Pulmonary artery endothelial cell (primary cell): ENCODE measurements at places on chromosomes 11 and 22.

DNA sequence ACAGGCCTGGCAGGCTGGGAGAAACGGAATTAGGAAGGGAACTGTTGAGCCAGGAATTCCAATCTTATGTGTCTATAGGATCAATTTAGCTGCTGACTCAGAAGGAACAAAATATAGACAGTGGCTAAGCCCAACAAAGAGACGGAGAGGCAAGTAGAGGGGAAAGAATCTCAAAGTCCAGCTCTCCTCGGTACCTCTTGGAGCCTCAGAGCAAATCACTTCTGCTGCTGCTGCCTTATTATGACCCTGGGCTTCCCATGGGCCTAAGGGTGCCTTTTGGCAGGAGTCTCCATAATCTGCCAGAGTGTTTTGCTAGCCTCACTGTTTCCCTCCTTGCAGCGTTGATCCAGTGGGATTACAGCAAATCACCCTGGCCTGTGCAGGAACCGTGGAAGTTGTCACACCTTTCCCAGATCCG is 31.7 kb downstream of the PAX6 start:
- no peak for DNase-seq

GRCh38 chr11:74744277-74744676 is 4.4 kb upstream of the RNF169 start:
- DNase-seq: no peak

DNA sequence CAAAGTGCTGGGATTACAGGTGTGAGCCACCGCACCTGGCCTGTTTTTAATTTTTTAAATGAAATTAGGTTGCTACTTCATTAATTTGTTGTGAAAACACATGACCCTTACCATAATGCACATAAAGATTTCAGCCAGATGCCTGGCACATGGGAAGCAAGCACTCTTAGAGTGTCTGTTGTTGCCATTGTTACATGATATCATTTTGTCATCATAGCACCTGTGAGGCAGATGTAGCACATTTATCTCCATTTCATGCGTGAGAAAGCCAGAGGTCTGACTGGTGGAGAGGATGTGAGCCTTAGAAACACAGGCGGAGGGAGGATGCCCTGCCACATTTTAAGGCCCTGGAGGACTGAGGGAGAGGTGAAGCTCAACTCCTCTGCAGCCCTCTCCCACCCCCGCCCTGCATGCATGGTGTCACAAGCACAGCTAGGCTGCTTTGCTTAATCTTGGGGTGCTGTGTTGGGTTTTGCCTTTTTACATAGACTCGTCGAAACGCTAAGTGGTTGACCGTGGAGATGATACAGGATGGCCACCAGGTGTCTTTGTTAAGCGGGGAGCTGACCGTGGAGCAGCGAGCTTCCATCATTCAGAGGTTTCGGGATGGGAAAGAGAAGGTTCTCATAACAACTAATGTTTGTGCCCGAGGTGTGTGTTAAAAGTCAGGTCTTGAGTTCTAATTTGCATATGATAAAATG is 14.0 kb downstream of the DDX25 start:
- no peak for DNase-seq

DNA sequence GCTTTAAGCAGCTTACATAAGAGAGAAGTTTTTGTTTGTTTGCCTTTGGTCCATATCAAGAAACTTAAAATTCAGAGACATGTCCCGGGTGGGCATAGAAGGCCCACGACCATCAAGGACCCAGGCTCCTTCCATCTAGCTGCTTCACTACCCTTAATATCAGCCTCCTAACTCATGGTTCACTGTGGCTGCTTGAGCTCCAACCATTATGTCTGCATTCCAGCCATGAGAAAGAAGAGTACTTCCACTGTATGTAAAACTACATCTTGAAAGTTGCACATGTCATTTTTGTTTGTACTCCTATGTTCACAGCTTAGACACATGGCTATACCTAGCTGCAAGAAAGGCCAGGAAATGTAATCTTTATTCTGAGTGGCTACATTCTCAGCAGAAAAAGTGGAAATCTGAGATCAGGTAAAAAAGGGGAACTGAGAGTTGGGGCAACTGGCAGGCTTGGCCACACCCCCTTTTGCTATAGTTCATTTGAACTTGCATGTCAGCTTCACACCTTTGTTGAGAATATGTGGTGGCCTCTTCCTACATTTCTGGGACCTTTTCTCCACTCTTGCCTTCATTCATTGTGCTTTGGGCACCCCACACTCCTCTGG is 81.3 kb upstream of the TP53I11 start:
- no peak for DNase-seq

GRCh38 chr22:50529897-50530579 is at the start of gene TYMP:
Gene TYMP (minus strand): TSS chr22:50530012. CDS start chr22:50529709, 303 bp downstream.
- DNase-seq: no peak

- no peak for DNase-seq
Measured at GRCh38 chr11:35918716-35919115, 25.1 kb upstream of the LDLRAD3 start.

- DNase-seq: no peak
Measured at GRCh38 chr11:111851067-111851466, 20.3 kb downstream of the ALG9 start.
